ENCODE measurements at places on chromosomes 11 and 22. TPM values are rescaled to one million over a fixed set of nuclear protein-coding genes. Genes with fewer than 3 reads are reported as not detected.

Gene MLC1
- total RNA-seq = not detected

Gene AGBL2
- 0.18 TPM for total RNA-seq

Gene MRPL21
- 58.6 TPM for total RNA-seq

Gene KCNJ11
- total RNA-seq = 0.07 TPM

Gene CARD16
- total RNA-seq = 37.5 TPM

Gene CALCA
- total RNA-seq = not detected

Gene GRAP2
- not detected for total RNA-seq

Gene OR4A16
- total RNA-seq = not detected

Gene C22orf31
- total RNA-seq = not detected
